AG08396 (cell line): ENCODE measurements at places on chromosomes 1 and 21.

DNA sequence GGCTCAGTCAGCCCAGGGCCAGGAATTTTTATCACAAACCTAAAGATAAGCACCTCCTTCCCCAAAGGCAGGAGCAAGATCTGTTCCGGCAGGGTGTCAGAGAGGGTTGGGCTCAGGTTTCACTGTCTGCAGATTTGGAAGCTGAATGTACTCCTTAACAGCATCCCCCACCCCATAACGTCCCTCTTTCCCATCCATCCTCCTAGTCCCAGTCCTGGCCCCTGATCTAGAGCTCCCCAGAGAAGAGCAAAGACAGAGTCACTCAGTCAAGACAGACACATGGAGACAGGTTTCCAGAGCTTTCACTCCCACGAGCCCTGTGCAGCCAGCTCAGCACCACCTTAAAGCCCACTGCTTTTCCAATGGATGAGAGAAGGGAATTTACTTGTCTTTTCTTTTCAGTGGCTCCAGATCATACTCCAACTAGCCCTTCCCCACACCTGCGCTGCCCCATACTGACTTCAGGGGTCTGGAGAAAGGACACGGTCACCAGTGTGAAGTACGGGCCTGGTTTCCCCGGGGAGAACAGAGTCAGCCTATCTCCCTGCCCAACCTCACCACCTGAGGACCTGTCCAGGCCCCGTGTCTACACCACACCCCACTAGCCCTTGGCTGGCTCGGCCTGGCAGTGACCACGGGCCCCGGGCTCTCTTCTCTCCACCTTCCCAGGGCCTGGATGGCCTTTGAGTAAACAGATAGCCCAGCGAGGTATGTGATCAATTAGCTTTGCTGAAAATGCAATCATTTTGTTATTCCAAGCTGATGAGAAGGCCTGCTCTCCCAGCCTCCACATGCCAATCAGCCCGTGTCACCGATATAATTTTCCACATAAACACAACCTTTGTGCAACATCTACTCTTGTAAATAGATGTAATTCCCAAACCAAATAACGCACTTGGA lies 249.1 kb downstream of the FOXD2 start:
- DNase-seq: no peak

GRCh38 chr1:178066908-178067614 lies 26.8 kb upstream of the RASAL2 start:
- DNase-seq: no peak

DNA sequence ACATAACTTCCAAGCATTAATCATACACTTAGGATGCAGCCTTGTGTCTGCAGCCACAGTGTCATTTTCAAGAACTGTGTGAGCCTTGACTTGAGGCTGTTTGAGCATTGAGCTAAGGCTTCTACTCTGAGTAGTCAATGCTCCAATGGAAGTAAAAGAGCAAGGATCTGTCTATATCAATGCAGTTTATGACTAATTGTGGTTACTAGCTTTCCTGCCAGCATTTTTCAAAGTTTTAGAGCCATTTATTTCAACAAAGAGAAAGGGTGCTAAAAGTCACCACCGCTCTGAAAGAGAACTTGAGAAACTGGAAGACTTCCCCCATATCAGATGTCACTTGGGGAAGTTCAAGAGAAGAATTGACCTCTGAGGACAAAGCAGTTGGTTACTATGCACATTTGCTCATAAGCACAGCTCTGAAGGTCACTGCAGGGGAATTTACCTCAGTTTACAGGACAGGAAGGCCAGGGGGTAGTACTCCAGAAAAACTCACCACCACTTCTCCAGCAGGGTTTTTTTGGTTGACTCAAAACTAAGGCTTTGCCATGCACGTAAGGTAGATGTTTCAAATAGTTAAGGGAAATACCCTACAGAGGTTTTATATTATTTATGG lies 24.5 kb upstream of the RGS1 start:
- peak; percentile 43 for DNase-seq

DNA sequence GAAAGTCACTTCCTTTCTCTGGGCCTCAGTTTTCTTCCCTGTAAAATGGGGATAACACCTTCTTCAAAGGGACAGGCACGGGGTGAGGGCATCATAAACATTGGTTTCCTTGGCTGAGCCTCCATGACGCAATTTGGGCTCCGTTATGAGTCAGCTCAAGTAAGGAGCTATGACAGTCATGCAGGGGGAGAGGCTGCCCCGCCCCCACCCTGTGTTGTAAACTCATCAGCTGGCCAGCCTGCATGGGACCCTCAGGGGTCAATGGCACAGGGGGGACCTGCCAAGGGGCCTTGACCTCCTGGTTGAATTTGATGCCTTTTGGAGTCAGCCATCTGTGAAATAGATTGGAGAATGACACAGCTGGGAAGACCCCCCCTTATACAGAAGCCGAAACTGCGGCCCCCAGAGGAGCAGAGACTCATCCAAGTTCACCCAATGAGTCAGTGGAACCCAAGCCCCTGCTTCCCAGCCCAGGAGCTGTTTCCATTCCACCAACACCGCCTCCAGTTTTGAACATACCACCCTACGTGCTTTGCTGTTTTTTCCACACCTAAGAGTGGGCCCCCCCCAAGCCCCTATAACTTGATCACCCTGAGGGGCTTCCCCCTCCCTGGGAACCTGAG lies 36.8 kb upstream of the RUNX3 start:
- peak; percentile 81 for DNase-seq

- DNase-seq: no peak
These were observed 548.1 kb upstream of the ADGRL2 start for GRCh38 chr1:81252471-81253151.

DNA sequence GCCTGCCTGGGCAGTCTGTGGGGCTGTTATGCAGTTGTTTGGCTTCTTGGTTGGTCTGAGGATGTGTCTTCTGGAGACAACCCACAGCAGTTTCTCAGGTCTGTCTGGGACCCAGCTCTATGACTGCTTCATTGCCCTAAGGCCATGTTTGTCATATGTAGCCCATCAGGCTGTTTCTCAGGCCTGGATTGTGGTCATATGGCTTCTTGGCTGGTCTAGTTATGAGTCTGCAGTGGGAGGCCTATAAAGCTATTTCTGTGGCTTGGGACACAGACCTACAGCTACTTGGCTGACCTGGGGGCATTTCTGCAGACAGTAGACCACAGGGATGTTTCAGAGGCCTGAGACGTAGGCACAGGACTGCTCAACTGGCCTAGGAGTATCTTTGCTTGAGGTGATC lies 41.5 kb downstream of the CHIA start:
- no peak for DNase-seq

DNA sequence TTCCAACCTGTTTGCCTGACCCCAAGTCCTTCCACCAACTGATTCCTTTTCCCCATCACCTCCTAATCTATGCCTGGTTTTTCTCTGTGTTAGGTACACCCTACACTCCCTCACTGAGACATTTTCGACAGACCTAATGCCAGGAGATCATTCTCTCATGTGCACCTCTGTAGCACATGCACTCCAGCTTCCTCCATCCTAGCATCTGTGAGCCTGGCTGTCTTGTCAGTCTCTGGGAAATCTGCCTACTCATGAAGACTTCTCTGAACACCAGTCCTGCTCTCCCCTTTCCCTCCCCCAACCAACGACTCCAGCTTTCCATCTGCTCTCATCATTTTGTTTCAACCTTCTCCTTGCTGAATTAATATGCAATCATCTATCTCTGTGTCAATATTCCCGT lies 987 bp downstream of the MED8 start:
- no peak for DNase-seq

DNA sequence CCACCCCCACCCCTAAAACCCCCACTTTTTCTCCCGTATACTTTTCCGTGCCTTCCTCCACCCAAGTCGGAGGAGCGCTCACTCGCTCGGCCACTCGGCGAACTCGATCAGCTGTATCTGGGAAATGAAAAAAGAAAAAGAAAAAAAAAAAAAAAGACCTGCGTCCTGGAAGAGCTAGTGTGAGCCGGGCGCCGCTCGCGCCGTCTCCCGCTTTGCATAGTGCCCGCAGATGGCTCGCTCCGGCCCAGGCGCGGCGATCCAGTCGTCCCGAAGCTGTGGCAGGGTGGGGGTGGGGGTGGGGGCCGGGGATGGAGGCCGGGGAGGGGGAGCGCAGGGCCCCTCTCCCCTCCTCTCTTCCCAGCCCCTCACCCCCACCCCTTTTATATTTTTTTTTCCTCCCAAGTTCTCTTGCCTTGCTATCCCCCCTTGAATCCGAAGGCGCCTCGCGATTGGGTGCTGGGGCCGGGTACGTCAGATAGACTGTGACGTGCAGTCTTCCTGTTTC lies 299 bp upstream of the PROX1 start:
- DNase-seq: peak; percentile 95

- DNase-seq: no peak
These were observed 1.2 kb upstream of the CCDC28B start for GRCh38 chr1:32199043-32199716.

DNA sequence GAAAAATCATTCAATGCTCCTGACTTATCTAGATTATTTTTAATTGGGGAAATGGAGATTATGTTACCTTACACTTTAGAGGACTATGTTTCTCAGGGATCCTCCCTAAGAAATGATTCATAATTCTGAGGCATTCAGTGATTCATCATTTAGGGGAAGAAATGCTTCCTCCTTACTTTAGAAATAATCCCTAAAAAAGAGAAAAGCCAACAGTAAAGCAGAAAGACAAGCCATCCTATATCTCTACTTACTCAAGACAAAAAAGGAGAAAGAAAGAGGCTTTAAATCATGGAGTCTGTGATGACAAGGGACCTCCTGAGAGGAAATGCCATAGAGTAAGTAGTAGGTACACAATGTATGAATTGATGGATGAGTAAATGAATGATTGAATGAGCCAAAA lies 137.0 kb downstream of the BRINP2 start:
- DNase-seq: no peak

GRCh38 chr1:179875596-179876299 lies 1.9 kb downstream of the TOR1AIP2 start:
- DNase-seq: no peak

- DNase-seq: no peak
These were observed 10.0 kb upstream of the MORC3 start for GRCh38 chr21:36310016-36310415.

GRCh38 chr1:3510136-3510955 lies 55.9 kb downstream of the ARHGEF16 start:
- no peak for DNase-seq

DNA sequence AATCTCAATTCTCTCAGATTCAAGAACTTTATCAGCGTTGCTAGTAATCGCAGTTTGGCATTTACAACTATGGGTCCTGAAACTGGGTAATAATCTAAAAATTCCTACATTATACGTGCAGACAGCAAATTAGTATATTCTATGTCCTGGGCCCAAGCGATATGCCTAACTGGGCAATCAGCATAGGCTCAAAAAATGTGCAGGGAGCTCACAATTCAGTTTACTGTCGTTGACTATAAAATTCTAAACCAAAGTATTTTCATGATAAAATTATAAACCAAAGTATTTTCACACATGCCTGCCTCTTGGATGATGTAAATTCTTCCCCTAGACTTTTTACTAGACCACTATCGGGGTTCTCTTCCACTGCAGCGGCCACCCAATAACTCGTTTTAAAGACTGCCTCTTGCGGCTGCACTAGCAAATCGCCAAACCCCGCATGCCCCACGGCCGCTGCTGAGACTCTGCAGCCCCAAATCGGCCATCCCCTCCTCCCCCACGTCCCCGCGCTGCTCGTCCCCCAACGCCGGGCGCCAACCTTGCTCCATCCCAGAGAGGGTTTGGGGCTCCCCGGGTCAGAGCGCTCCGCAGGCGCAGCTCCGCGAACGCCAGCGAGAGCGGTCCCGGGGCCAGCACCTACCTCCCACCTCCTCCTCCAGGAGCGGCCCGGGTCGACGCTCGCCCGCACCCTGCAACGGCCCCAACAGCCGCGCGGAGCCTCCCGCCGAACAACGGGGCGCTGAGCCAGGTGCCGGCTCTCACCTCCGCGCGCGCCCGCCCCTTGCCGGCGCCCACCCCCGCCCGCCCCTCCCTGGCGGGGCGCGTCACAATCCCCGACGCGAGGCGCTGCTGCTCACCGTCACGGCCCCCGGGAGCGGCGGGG lies 506 bp downstream of the SSX2IP start:
- DNase-seq: peak; percentile 39

- DNase-seq: peak; percentile 5
These were observed 31.8 kb downstream of the KCNK2 start for GRCh38 chr1:215114154-215114933.

DNA sequence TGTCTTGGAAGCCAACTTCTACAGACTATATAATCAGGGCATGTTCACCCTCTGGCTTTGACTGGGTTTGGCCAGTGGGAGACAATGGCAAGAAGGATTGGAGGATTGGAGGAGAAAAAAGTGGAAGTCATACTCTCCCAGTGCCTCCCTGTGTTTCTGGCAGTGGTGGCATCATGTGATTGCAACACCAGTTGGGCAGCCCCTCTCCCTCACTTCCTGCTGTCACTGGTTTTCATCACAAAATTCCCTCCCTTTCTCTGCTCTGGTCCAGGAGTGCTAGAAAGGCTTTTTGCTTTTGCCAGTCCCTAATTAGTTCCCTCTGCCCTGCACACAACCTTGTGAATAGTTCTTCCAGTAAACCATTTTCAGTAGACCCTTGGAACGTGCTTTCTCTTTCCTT lies 3.7 kb upstream of the QSOX1 start:
- no peak for DNase-seq

DNA sequence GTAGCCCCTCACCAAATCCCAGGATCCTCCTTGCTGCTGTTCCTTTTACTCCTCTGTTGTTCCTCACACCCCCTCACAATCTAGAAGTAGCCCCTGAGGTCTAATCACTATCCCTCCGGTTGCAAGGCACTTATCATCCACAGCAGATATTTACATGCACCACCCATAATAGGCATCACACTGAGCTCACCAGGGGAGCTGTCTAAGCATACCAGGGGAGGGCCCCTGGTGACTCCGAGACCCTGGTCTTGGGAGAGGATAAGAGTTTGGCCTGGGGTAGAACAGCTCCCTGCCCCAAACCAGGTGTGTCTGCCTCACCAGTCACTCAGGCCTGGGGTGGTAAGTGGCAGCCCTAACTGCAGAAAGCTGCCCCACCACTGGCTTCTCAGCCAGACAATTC lies 37.3 kb upstream of the ZC3H12A start:
- no peak for DNase-seq

- DNase-seq: no peak
These were observed 215.1 kb downstream of the KCNH1 start for GRCh38 chr1:210918893-210919292.
